Pulmonary artery endothelial cell (primary cell): ENCODE measurements at places on chromosomes 1 and 21. TPM values are rescaled to one million over a fixed set of nuclear protein-coding genes. Genes with fewer than 3 reads are reported as not detected.

CLCA2 gene
- 0.04 and 0.33 TPM in 2 replicates for total RNA-seq

KIRREL1 gene
- 35.9 and 42.8 TPM in 2 replicates for total RNA-seq

OR2T33 gene
- total RNA-seq: not detected in 2 replicates

ADGRL2 gene
- total RNA-seq: 52.0 and 64.4 TPM in 2 replicates

SH3BGR gene
- total RNA-seq: 1.6 TPM in 1 of 2 replicates, not detected in the other

ZBTB8A gene
- 6.9 and 10.4 TPM in 2 replicates for total RNA-seq

LDLRAP1 gene
- 13.1 and 16.4 TPM in 2 replicates for total RNA-seq

SPRR1A gene
- total RNA-seq: not detected in 2 replicates

ENAH gene
- 46.0 and 69.0 TPM in 2 replicates for total RNA-seq

NPPA gene
- not detected in 2 replicates for total RNA-seq

GRCh38 chr21:46000731-46001641, 19.4 kb downstream of the COL6A1 start:
- DNase-seq: no peak

DNA sequence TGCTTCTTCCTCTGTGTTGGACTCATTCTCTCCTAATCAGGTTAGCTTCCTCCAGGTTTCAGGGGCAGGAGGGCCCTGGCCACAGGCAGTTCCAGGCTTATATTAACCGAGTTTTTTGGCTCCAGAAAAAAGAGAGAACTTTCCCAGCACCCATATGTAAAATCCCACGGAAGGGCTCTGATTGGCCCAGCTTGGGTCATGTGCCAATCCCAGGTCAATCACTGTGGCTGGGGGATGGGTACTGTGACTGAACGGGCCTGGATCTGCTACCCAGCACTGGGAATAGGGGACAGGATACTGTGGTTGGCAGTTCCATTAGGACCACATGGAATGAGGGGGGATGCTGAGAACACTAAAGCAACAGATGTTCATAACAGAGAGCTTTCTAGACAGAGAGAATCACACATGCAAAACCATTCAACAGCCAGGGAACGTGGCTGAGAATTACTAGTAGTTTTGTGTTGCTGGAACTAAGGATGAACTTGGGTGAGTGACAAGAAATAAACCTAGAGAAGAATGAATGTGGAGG, 51.1 kb upstream of the NEK2 start:
- no peak for DNase-seq

GRCh38 chr1:7393136-7393535, 378.0 kb upstream of the VAMP3 start:
- no peak for DNase-seq

GRCh38 chr1:118217141-118217838, 32.3 kb upstream of the SPAG17 start:
- no peak for DNase-seq

GRCh38 chr21:34201481-34201858, 128.1 kb downstream of the MRPS6 start:
- no peak for DNase-seq

DNA sequence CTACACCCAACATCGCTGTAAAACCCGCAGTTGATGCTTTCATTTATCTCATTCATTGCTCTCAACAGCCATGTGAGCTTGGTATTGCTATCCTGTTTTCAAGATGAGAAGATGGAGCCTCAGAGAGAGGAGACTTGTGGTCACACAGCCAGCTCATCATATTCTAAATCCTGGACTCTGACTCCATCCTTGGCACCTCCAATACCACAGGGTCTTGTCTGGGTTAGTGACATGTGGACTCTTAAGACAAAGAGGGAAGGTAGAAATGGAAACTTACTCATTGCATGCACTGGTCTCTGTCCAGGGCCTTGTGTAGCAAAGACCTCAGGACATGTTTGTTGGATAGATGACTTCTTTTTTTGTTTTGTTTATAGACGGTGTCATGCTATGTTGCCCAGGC, 7.0 kb upstream of the RNF19B start:
- DNase-seq: no peak

DNA sequence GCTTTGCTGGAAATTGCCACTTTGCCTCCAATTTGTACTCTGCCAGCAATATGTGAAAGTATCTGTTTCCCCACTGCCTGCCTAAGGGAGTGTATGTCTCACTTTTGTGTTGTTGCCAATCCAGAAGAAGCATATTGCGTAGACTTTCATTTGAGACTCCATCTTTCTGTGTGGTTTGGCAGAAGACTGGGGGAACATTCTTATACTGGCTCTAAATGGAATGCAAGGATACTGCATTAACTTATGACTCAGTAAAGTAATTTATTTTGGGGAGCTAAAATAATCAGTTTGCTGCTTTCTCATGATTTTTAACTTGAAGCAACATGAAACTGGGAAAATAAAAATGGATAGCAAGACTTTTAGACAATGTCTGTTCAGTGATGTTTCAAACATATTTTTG, 107.7 kb upstream of the TMPRSS2 start:
- DNase-seq: no peak
